ENCODE measurements at places on chromosomes 2 and 18.

DNA sequence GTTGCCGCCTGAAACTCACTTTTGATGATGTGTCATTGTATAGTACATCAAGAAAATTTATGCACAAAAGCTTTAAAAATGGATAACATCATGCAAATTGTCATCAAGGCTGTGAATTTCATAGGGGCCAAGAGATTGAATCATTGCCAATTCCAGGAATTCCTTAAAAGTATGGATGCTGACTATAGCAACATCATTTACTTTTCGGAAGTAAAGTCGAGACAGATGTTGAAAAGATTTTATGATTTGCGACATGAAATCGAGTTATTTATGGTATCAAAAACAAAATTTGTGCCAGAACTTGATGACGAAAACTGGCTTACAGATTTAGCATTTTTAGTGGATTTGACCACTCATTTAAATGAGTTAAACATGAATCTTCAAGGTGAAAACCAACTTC, 56.3 kb downstream of the ASB1 start:
- DNase-seq, result no peak

DNA sequence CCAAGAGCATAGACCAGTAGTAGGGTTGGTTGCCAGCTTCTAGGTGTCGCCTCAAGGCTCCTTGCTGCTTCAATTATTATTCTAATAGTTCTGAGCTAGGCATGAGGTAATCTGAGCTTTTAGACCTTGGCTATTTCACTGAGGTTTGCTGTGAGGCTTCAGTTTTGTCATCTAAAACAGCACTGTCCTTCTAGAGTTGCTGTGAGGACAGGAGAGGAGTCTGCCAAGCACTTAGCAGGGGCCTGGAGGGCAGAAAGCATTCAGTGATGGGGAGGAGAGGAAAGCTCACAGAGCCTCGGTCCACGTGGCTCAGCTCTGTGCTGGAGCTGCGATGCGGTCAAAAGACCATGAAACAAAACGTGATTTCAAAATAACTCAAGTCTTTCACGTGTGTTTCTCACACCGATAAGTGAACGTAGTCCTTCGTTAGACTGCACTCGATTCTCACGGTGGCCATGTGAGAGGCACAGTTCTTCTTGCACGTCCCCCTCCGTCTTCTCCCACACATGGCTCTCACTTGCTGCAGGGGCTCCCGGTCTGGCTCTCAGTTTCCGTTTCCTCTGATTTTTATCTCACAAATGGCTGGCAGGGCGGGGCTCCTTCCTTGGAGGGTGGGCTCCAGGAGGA, 113.7 kb downstream of the B3GNT2 start:
- DNase-seq, result no peak

GRCh38 chr2:172182624-172183023, 79.9 kb upstream of the DLX2 start:
- no peak for DNase-seq

DNA sequence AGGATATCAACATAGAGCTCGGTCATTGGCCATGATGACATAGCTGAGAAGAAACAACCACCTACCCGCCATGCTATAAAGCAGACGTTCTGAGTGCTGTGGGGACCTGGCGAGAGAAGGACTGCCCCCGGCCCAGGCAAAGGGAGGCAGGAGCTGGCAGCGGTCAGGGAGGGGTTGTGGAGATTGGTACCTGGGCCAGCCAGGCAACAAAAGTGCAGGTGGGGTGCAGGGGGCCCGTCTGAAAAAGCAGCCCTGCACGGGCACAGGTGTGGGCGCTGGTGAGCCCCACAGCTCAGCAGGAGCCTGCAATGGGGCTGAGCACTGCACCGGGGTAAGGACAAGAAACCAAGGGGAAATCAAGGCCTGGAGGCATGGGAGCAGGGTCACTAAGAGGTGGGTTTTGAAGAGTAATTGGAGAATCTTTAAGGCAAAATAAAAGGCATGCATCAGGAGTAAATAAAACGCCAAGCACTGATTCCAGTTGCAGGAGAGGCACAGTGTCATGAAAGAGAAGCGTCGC, 464.0 kb downstream of the EIPR1 start:
- DNase-seq, result no peak

DNA sequence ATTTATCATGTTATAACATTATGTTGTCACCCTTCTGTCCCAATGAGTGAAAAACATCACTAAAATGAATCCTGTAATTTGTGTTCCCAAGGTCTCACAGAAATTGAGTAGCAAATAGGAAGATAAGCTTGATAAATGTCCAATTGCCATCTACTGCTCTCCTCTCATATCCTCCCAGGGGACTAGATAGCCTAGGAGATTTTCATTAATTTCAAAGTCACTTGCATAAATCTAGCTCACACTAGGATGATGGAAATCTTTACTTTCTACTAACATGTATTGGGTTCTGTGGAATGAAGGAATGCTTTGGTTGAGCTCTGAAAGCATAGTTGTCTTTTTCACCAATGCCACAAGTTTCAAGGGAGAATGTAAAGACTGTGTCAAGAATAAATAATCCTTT, 605.5 kb upstream of the CDH7 start:
- DNase-seq, result no peak

DNA sequence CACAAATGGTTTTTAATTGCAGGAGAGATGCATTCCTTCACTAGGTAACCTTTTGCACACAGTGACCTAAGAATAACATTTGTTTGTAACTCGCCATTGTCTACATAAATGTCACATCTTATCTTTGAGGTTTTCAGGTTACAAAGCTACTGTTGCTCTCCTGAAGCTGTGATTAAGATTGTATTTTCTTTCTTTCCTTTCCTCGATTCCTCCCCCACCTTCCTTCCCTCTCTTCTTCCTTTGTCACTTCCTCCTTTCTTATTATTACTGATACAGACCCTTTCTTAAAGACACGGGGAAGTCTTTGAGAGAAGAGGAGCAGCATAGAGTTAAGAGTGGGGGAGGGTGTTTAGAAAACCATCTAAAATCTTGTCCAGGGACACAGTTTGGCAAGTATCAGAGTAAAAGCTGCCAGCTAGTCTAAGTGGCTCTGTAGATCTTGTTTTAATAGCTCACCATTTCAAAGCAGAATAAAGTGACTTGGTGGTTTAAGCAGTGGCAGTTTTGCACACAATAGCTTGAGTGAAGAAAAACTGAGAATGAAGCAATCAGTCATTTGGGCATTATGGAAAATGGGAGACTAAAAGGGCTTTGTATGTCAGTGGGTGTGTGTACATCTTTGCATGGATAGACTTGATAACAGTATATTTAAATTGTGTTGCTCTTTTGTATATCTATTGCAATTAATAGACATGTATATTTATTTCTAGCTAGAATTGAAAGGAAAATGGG, 10.9 kb downstream of the CERS6 start:
- no peak for DNase-seq

DNA sequence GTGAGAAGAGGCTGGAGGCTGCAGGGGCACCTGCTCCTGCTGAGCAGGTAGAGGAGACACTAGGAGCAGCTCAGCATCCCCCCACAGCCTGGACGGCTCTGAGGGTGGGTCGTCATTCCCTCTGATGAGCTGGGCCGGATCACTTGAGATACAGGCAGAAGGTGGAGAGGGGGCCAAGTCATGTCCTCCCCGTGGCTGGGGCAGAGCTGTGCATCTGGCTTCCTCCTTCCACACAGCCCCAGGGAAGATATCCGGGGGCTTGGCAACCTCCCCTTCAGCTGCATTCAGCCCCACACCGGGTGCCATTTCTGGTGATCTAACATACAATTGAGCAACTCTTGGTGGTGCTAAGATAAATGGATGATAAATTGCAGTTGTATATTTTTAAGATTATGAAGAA, 236.9 kb downstream of the LDLRAD4 start:
- DNase-seq, result no peak

- DNase-seq, result no peak
These were observed 94.0 kb upstream of the SULT1C3 start for GRCh38 chr2:108145557-108146326.

- DNase-seq, result no peak
These were observed 131.4 kb downstream of the VWC2L start for GRCh38 chr2:214542295-214542694.

DNA sequence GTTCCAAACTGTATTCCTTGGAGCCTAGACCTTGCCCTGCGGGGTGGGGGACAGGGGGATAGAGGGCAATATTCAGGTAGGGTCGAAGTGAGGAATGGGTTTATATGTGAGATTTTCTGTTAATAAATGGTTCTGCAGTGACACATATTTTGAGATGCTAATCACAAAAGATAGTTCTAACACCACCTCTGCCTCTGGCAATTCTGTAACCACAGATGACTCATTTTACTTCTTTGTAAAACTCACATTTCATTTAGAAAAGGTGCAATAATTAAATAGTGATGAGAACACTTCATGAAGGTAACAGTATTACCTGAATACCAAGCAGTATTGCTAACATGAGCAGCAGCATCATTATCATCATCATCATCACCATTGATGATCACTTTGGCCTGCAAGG, 306.6 kb downstream of the SUCLG1 start:
- no peak for DNase-seq

- DNase-seq, result no peak
These were observed 68.3 kb downstream of the NDUFA10 start for GRCh38 chr2:239956818-239957261.

GRCh38 chr2:111246620-111247061, 125.9 kb downstream of the BCL2L11 start:
- DNase-seq, result no peak

- peak; percentile 52 for DNase-seq
These were observed 988.2 kb upstream of the CDH2 start for GRCh38 chr18:29164993-29165599.

DNA sequence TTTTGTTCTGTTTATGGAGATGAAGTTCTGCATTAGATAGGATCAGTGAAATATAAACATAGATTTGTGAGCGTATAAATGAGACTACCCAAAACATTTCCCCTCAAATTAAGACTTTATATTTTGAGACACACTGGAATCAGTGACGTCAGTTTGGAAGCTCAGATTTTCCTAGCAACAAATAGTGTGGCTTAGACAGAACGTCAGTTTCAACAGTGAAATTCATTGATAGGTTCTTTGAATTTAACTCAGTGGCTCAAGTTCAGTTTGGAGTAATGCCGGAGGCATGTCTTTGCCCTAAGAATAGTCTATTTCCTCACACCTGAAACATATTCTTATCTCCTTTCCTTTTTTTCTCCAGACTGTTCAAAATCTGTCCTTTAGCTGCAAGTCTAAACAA, 113.6 kb upstream of the ARHGAP15 start:
- no peak for DNase-seq

DNA sequence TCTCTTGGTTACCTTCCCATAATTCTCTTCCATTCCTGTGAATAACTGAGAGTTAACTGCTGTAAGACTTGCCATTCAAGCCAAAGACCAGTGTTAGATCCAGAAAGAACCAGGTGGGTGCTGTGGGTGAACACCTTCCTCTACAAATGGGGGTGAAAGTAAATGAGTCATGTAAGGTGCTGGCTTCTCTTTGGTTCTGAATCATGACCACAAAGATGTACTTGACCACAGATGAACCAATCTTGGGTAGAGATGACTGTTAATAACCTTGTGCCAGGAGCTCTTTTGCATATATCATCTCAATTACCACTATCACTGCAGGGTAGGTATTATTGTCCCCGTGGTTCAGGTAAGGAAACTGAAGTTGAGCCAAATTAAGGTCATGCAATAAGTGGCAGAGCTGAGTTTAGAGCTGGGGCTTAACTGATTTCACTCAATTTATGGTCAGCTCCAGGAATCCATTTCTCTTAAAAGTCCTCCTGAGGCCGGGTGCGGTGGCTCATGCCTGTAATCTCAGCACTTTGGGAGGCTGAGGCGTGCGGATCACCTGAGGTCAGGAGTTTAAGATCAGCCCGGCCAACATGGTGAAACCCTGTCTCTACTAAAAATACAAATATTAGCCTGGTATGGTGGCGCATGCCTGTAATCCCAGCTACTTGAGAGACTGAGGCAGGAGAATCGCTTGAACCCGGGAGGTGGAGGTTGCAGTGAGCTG, 244.9 kb upstream of the CXCR4 start:
- DNase-seq, result no peak
